NCI-H2081 (cell line): ENCODE measurements at places on chromosomes 1 and 21.

DNA sequence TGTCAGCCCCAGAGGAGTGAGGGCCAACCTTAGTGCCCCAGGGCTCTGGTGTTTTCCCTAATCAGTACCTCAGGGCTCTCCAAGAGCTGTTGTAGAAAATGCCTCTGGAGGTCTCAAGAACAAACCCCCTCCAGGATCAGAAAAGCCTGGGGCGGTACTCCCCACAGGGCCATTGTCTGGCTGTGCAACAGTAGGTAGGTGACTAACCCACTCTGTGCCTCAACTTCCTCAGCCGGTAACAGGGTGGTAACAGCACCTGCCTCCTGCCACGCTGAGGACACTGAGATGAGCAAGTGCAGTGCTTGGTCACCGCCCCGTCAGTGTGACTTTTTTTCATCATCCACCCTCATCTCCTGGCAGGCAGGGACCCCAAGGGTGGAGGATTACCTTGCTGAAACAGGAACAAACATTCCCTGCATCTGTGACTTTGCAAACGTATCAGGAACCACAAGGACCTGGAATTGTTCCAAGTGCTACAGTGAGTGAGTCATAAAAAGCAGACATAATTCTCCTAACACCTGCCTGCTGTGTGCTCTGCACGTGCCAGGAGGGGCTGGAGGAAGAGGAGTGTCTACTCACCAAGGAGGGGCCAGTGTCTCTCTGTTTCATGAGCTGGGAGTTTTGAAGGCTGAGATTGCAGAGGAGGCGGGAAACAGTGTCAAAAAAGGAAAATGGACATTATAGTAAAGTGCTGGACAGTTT lies 440.8 kb downstream of the NPHP4 start:
- DNase-seq: peak; percentile 5

- DNase-seq: no peak
Observed at GRCh38 chr21:28237661-28238060, 755.0 kb downstream of the LTN1 start.

DNA sequence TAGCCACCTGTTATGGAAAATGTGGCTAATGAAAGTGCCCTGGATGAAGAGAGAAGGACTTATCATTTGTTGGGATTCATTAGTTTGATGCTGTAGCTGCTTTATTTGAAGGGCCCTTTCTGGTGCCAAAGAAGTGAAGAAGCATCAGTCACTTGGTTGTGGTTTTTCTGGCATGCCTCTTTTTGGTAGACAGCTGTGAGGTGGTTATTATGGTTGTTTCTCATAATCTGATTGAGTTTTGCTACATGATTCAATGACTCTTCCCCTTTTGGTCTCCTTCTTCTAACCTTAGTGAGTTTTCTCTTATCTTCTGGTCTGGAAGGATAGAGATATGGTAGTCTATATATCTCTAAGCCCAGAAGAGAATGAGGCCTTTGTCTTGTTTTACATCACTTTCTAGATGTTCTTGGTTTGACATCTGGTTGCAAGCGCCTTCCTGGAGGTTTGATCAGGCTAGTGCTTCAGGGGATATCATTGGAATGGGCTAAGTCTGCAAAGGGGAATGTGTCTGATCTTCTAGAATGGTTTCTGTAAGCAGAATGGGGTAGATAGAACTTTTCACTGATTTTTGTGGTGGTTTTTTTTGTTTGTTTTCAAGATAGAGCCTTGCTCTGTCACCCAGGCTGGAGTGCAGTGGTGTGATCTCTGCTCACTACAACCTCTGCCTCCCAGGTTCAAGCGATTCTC lies 26.0 kb downstream of the ARID1A start:
- DNase-seq: no peak

GRCh38 chr1:8955406-8955805 lies 9.7 kb downstream of the CA6 start:
- no peak for DNase-seq

DNA sequence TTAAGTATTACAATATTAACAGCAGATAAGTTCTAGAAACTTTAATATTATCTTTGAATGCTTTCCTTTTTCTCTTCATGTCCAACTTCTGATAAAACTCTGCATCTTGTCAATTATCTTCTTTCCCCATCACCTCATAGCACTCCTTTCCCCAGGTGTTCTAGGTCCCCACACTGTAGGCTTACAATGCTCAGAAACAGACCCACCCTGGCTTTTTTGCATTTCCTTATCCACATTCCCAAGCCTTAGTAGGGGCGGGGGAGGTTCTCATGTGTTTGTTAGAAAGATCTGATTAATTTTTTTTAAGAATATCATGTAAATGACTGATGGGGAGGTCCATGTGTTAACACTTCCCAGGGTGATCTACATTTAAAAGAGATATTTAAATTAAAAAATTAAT lies 63.9 kb downstream of the PLPPR4 start:
- DNase-seq: no peak
